ENCODE measurements at places on chromosomes 11 and 22. TPM values are rescaled to one million over a fixed set of nuclear protein-coding genes. Genes with fewer than 3 reads are reported as not detected.

DNA sequence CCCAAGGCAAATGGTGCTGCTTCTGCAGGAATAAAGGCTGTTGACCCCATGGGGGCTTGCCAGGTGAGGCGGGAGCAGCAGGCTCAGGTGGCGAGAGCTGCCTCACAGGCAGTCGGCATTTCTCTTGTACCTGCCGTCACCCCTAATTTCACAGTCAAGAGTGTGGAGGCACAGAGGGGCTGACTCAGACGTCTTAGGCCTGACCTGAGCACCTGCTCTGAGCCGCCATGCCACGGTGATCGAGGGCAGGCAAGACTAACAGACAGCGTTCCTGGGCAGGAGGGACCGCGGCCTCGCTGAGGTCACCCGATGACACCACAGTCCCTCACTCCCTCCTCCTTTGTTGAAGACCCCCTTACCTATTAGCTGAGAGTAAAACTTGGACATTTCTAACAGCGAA, 5.2 kb downstream of the ALG12 start:
- H3K36me3 ChIP-seq = no peaks in the 10 kb centered on the region
- no peak overlapping the region for H3K4me3 ChIP-seq
- no peaks in the 10 kb centered on the region for H3K27me3 ChIP-seq
- no peak for DNase-seq
- H3K27ac ChIP-seq = no peak overlapping the region

Gene GP1BB
- not detected for total RNA-seq

Gene UPK3A
- not detected for total RNA-seq

DNA sequence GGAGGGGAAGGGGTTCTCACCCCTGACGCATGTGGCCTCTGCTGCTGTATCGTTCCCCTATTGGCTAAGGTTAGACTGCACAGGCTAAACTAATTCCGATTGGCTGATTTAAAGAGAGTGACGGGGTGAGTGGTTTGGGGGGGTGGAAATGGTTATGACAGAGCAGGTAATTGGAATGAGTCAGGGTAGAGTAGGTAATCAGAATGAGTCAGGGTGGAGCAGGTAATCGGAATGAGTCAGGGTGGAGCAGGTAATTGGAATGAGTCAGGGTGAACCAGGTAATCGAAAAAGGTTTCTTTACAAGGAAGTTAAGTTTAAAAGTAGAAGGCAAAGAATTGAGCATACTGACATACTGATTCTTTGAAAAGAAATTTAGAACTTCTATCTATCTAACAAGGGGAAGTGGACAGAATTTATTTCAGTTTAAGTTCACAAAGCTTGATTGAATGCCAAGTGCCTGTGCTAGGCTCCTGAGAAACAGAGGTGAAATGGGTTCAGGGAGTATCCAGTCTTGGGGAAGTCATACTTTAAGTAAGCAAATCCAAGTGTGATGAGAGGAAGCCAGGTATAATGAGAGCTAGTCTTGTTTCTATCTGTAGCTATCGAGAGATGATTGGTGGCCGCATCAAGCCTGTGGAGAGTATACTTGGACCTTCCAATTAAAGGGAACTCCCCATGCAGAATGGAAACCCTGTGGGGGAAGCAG, 58.0 kb downstream of the C11orf91 start:
- DNase-seq = no peak
- H3K36me3 ChIP-seq = no peaks in the 10 kb centered on the region
- no peak overlapping the region for H3K4me3 ChIP-seq
- no peak overlapping the region for H3K27ac ChIP-seq
- H3K4me1 ChIP-seq = no peaks in the 10 kb centered on the region
- no peaks in the 10 kb centered on the region for H3K27me3 ChIP-seq

- no peak for DNase-seq
- H3K36me3 ChIP-seq = peaks cover 17% of the 10 kb centered on the region
- no peak overlapping the region for H3K4me3 ChIP-seq
- no peaks in the 10 kb centered on the region for H3K4me1 ChIP-seq
- no peaks in the 10 kb centered on the region for H3K27me3 ChIP-seq
Observed at GRCh38 chr22:37752189-37753087, 55.3 kb upstream of the GCAT start.

GRCh38 chr11:107151579-107151978, 133.3 kb upstream of the GUCY1A2 start:
- H3K4me3 ChIP-seq = no peak overlapping the region
- no peaks in the 10 kb centered on the region for H3K36me3 ChIP-seq
- H3K4me1 ChIP-seq = no peaks in the 10 kb centered on the region
- H3K27ac ChIP-seq = no peak overlapping the region
- no peak for DNase-seq

DNA sequence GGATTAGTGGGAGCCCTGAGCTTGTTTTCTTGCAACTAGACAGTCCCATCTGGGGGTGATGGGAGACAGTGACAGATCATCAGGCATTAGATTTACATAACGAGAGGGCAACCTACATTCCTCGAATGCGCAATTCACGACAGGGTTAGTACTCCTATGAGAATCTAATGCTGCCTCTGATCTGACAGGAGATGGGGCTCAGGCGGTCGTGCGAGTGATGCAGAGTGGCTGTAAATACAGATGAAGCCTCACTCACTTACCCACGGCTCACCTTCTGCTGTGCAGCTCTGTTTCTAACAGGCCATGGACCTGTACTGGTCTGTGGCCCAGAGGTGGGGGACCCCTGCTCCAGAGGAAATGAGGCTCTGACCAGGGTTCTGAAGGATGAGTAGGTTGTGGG, 125.5 kb downstream of the FBXO7 start:
- H3K36me3 ChIP-seq = no peaks in the 10 kb centered on the region
- no peak for DNase-seq
- no peaks in the 10 kb centered on the region for H3K4me1 ChIP-seq
- no peak overlapping the region for H3K27ac ChIP-seq
- H3K4me3 ChIP-seq = no peak overlapping the region
- H3K27me3 ChIP-seq = no peaks in the 10 kb centered on the region

GRCh38 chr22:49464037-49464436, 363.6 kb downstream of the BRD1 start:
- no peak overlapping the region for H3K27ac ChIP-seq
- no peaks in the 10 kb centered on the region for H3K27me3 ChIP-seq
- no peaks in the 10 kb centered on the region for H3K36me3 ChIP-seq
- DNase-seq = no peak
- H3K4me1 ChIP-seq = peaks cover 7% of the 10 kb centered on the region

Gene GAB4
- 0.94 TPM for total RNA-seq

- H3K4me3 ChIP-seq = no peak overlapping the region
- DNase-seq = no peak
- no peak overlapping the region for H3K27ac ChIP-seq
- no peaks in the 10 kb centered on the region for H3K27me3 ChIP-seq
- no peaks in the 10 kb centered on the region for H3K36me3 ChIP-seq
- no peaks in the 10 kb centered on the region for H3K4me1 ChIP-seq
Observed at GRCh38 chr22:44576311-44577260, 78.6 kb upstream of the RTL6 start.

GRCh38 chr11:27357250-27357649, 5.8 kb downstream of the CCDC34 start:
- no peak for DNase-seq
- H3K27ac ChIP-seq = no peak overlapping the region
- peaks cover 9% of the 10 kb centered on the region for H3K4me1 ChIP-seq
- no peaks in the 10 kb centered on the region for H3K27me3 ChIP-seq

GRCh38 chr11:20672575-20672974, 3.2 kb downstream of the NELL1 start:
- no peak overlapping the region for H3K27ac ChIP-seq
- no peak overlapping the region for H3K4me3 ChIP-seq
- H3K27me3 ChIP-seq = peaks cover 50% of the 10 kb centered on the region

DNA sequence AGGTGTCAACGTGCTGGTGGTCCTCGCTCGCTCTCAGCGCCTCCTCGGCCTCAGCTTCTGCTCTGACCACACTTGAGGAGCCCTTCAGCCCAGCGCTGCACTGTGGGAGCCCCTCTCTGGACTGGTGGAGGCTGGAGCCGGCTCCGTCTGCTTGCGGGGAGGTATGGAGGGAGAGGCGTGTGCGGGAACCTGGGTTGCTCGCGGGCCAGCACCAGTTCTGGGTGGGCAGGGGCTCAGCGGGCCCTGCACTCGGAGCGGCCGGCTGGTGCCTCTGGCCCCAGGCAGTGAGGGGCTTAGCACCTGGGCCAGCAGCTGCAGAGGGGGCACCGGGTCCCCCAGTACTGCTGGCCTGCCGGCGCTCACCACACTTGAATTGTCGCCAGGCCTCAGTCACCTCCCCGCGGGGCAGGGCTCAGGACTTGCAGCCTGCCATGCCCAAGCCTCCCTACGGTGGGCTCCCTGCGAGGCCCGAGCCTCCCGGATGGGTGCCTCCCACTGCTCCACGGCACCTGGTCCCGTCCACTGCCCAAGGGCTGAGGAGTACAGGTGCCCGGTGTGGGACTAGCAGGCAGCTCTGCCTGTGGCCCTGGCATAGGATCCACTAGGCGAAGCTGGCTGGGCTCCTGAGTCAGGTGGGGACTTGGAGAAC, 7.6 kb upstream of the CYP2D6 start:
- H3K27ac ChIP-seq = no peak overlapping the region
- no peaks in the 10 kb centered on the region for H3K4me1 ChIP-seq
- H3K4me3 ChIP-seq = no peak overlapping the region
- no peaks in the 10 kb centered on the region for H3K36me3 ChIP-seq
- H3K27me3 ChIP-seq = no peaks in the 10 kb centered on the region

GRCh38 chr11:13391217-13391616, 71.8 kb downstream of the BTBD10 start:
- DNase-seq = no peak
- H3K4me1 ChIP-seq = no peaks in the 10 kb centered on the region
- no peaks in the 10 kb centered on the region for H3K27me3 ChIP-seq

DNA sequence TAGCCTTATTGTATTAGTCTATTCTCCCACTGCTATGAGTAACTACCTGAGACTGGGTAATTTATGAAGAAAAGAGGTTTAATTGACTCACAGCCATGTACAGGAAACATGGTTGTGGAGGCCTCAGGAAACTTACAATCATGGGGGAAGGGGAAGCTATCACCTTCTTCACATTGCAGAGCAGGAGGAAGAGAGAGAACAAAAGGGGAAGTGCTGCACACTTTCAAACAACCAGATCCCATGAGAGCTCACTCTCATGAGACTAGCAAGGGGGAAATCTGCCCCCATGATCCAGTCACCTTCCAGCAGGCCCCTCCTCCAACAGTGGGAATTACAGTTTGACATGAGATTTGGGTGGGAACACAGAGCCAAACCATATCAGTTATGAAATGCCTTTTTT, 179.4 kb downstream of the ARHGAP42 start:
- H3K36me3 ChIP-seq = no peaks in the 10 kb centered on the region
- peaks cover 4% of the 10 kb centered on the region for H3K4me1 ChIP-seq
- H3K27me3 ChIP-seq = no peaks in the 10 kb centered on the region
- no peak for DNase-seq
- H3K27ac ChIP-seq = no peak overlapping the region
- no peak overlapping the region for H3K4me3 ChIP-seq

- H3K27ac ChIP-seq = no peak within 1 kb of the TSS
- H3K4me3 ChIP-seq = peak within 1 kb of the TSS; percentile 73
- peaks cover 26% of the 10 kb centered on the region for H3K27me3 ChIP-seq
- H3K4me1 ChIP-seq = peaks cover 20% of the 10 kb centered on the region
Observed at GRCh38 chr22:50261615-50262459, at the start of gene MAPK12. Gene MAPK12 (minus strand): TSS chr22:50261683. CDS start chr22:50261509, 174 bp downstream.

DNA sequence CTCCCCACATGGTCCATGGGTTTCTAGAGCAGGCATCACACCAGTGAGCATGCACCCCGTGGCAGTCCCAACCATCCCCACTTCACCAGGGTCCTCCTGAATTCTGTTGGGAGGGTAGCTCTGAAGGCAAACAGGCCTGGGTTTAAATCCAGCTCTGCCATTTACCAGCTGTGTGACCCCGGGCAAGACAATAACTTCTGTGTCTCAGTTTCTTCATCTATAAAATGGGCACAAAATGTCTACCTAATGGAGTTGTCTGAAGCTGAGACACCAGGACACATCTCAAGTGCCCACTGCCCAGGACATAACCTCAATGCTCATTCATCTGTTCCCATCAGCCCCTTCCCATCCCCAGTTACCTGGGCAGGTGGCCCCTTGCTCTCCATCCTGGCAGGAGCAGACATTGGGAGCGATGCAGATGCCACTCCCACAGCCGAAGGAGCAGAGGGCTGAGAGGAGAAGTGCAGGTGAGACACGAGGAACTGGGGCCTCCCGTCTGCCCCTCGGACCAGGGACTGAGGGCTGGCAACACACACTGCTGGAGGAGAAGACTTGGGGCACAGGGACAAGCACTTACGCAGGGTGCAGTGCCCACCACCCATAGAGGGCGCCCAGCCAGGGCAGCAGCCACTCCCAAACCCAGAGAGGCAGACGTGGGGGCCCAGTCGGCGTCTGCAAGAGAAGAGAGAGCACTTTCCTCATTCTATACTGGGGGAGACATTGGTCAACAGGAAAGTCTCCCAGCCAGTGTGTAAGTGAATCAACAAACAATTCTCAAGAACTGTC, 4.0 kb downstream of the VWCE start:
- H3K27ac ChIP-seq = no peak overlapping the region
- 0 out of 2 replicates have a peak, but pooled peaks cover 2% of the 10 kb centered on the region for H3K36me3 ChIP-seq
- H3K4me3 ChIP-seq = no peak overlapping the region
- H3K4me1 ChIP-seq = peaks cover 4% of the 10 kb centered on the region

Gene OR5AP2
- not detected for total RNA-seq

Gene RNH1
- 53.4 TPM for total RNA-seq

- no peak overlapping the region for H3K27ac ChIP-seq
- no peak for DNase-seq
- no peak overlapping the region for H3K4me3 ChIP-seq
- no peaks in the 10 kb centered on the region for H3K36me3 ChIP-seq
Observed at GRCh38 chr11:9972989-9973388, 309.1 kb downstream of the SWAP70 start.

GRCh38 chr22:43390872-43391271, 20.9 kb upstream of the MPPED1 start:
- H3K4me1 ChIP-seq = peaks cover 3% of the 10 kb centered on the region
- no peak for DNase-seq
- H3K27me3 ChIP-seq = peaks cover 11% of the 10 kb centered on the region
- no peak overlapping the region for H3K4me3 ChIP-seq

- no peak overlapping the region for H3K27ac ChIP-seq
- H3K36me3 ChIP-seq = no peaks in the 10 kb centered on the region
- DNase-seq = no peak
- H3K4me1 ChIP-seq = no peaks in the 10 kb centered on the region
Observed at GRCh38 chr11:15969281-15969680, 387.1 kb downstream of the SOX6 start.

DNA sequence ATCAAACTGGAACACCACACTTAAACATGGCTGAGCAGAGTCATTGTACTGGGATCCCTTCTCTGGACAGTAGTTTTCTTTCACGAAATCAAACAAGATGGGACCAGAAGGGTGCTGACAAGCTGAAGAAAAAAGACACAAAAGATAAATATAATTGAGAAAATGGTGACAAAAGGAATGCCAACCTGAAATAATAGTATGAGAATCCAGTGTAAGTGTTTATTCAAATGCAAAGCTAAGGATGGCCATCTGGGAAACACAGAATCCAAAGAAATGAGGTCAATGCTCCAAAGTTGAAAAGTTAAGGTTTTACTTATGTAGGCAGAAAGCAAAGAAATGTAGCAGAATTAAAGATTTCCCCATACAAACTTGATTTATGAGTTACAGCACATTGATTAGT, 5.3 kb upstream of the OR52E5 start:
- H3K27me3 ChIP-seq = no peaks in the 10 kb centered on the region
- no peaks in the 10 kb centered on the region for H3K4me1 ChIP-seq
- H3K27ac ChIP-seq = no peak overlapping the region
- no peak for DNase-seq
- no peak overlapping the region for H3K4me3 ChIP-seq

Data from H1 (cell line).